Endothelial cell (in vitro differentiated cells): ENCODE measurements at places on chromosomes 11 and 22.
A peak's percentile ranks its signal among the peaks of the same experiment; 100 is the strongest.

DNA sequence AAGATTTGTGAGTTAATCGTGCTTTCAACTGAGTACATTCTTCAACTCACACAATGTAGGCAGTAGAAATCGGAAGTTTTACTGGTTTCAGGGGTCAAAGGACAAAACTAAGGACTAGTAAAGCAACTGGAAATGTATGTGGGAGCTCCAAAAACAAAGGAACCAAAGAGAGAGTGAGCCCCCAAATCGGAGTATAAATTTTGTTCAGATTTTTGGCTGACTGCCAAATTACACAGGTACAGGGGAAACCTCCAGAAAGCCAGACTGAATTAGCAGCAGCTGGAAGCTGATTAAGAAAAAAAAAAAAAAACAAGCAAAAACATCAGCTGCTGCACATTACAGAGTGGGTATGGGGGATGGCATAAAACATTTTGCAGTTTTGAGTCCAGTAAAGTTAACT is 75.2 kb upstream of the GNAZ start:
- no peak for DNase-seq

DNA sequence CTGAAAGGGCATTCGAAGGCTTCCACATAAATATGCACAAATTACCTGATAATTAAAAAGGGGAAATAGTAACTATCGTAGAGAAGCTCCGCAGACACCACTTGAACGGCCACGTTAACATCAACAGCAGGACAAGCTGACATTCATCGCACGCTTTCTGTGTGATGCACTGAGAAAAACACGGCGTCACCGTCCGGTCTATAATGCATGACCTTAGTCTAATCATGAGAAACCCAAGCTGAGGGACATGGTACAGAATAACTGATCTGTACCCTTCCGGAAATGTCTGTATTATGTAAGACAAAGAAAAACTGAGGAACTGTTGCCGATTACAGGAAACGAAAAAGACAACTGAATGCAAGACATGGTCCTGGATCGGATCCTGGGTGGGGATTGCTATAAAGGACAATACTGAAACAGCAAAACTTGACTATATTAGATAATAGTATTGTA is 678 bp upstream of the RANGAP1 start:
- DNase-seq: peak; percentile 14

DNA sequence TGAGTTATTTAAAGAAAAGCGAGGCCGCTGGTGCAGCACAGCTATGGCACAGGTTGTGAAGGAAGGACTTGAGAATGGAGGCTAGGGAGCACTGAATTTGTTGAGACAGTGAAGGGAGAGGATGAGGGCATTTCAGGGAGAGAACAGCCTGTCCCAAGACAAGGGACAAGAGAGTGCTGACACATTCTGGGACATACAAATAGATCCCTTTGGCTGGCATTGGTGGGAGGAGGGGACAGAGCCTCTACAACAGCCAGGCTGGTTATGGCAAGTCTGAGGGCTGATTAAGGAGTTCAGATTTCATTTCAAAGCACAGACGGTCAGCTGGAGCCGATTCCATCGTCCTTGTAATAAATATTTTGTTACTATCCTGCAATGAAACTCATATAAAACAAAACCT is 1.7 kb upstream of the SLC29A2 start:
- DNase-seq: no peak

GRCh38 chr11:120517801-120518291 is 6.3 kb downstream of the GRIK4 start:
- no peak for DNase-seq

- DNase-seq: no peak
Observed at GRCh38 chr11:96607864-96608558, 218.2 kb downstream of the JRKL start.

- DNase-seq: no peak
Observed at GRCh38 chr11:10657308-10658271, 36.0 kb downstream of the IRAG1 start.

DNA sequence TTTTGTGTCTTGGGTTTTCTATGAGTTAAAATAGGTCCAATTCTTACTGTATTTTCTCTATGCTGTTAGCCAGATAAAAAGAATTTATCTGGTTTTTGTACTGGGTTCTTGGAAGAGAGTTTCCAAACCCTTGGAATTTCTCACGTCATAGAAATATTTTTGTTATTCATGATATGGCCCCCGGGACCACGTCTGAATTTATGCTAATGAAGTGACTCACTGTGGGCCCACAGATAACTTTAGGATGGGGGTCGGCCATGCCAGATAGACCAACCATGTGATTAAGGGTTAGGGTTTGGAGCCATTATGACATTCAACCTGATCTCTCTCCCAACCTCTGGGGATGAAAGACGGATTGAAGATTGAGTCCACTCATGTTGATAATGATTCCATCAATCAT is 35.6 kb upstream of the DDI1 start:
- no peak for DNase-seq

DNA sequence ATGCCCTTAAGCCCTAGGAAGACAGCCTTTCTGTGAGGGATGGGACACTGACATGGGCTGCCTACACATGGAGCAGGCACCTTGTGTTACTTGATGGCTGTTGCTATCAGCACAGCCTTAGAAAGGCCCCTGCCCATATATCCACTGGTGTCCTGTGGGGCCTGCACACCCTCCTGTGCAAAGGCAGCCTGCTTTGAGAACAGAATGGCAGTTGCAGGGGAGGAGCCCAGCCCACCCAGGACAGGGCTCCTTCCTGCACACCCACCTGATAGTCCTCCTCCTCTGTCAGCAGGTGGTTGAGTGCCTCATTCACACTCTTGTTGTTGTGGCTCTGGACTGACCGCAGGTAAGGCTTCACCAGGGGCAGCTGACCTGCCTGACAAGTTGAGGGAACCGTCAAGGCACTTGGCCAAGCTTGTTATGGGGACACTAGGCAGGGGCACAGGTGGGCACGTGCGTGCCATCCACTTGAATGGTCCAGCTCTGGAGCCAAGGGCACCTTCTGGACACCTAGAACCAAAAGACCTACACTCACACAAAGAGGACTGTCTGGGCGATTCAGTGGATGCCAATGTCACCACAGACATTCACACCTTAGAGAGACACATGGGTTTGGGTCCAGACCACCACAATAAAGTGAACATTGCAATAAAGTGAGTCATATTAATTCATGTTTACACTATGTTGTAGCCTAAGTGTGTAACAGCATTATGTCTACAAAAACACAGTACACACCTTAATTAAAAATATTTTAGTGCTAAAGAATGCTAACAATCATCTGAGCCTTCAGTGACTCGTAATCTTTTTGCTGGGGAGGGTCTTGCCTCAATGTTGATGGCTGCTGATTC is 9.4 kb upstream of the SLC25A1 start:
- DNase-seq: no peak

- no peak for DNase-seq
Observed at GRCh38 chr11:92838759-92839310, 130.6 kb upstream of the MTNR1B start.

GRCh38 chr22:34038801-34039555 is 118.7 kb upstream of the LARGE1 start:
- no peak for DNase-seq

- no peak for DNase-seq
Observed at GRCh38 chr11:105144887-105145286, 5.3 kb upstream of the CARD18 start.

DNA sequence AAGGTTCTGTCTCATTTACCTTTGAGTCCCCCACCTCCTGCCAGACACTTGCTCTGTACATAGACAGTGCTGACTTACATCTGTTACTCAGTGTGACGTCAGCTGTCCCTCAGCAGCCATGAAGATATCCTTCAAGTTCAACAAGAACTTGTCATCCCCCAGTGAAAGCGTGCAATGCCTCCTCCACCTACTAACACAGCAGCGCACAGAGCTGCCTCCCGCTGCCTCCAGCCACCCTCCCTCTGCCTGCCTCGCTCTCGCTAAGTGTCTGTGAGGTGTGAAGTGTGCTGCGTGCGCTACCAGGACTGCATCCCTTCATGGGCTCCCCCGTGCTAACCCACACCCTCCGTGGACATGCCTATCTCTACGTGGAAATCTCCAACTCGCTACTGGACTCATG is 621.4 kb downstream of the BRD1 start:
- no peak for DNase-seq

- DNase-seq: no peak
Observed at GRCh38 chr22:48104766-48105165, 1342.3 kb downstream of the TBC1D22A start.
